ENCODE measurements at places on chromosomes 2 and 18.

DNA sequence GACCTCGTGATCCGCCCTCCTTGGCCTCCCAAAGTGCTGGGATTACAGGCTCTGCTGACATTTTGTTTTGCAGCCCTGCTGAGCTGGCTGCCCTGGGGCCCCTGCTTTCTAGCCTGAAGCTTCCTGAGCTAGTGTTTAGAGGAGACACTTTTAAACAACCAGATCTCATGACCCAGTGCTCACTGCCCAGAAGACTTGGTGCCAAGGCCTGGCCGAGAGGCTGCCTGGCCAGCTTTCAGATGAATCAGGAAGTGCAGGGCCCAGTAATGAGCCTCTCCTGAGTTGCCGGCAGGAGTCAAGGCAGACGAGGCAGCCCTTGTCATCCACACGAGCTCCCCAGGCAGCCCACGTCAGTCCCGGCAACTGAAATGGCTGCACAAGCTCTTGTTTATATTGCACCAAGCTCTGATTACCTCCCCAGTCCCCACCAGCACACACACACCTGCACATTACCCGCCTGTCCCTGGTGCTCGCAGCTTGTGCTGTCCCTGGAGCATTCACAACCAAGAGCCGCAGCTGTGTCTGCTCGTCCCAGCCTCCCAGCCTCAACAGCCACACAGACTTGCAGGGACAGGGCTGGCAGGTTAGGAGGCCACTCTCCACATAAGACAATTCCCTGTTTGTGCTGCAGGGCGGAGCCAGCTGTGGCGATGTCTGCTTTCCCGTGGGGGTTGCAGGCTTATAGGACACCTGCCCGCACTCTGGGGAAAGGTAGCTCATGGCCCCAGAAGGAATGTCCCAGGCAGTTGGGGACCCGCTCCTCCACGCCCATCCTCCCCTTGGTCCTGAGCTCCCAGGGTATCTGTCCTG is 331.2 kb upstream of the MYT1L start:
- DNase-seq = no peak

DNA sequence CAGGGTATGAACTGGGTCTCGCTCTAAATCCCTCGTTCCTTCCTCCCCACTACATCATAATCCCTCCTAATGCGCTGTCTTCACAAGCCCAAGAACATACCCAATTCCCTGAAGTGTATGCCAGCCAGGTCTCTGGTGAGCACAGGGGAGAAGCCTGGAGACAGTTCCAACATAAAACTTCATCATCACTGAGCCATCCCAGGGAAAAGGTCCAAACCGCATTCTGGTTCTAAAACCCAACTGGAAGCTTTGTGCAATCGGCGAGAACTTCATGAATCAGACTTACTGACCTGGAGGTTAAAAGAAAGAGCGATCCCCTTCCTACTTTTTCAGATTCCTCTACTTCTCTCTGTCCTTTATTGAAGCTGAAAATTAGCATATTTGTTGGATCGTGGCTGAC is 132.7 kb downstream of the ALPK2 start:
- no peak for DNase-seq

GRCh38 chr2:191245869-191246531 is 796 bp downstream of the MYO1B start:
- no peak for DNase-seq

GRCh38 chr2:189018631-189019030 is 44.5 kb downstream of the COL3A1 start:
- DNase-seq = no peak

GRCh38 chr2:215363039-215363438 is 51.2 kb downstream of the ATIC start:
- no peak for DNase-seq

- DNase-seq = no peak
Observed at GRCh38 chr2:116141891-116142474, 1672.5 kb upstream of the DDX18 start.

DNA sequence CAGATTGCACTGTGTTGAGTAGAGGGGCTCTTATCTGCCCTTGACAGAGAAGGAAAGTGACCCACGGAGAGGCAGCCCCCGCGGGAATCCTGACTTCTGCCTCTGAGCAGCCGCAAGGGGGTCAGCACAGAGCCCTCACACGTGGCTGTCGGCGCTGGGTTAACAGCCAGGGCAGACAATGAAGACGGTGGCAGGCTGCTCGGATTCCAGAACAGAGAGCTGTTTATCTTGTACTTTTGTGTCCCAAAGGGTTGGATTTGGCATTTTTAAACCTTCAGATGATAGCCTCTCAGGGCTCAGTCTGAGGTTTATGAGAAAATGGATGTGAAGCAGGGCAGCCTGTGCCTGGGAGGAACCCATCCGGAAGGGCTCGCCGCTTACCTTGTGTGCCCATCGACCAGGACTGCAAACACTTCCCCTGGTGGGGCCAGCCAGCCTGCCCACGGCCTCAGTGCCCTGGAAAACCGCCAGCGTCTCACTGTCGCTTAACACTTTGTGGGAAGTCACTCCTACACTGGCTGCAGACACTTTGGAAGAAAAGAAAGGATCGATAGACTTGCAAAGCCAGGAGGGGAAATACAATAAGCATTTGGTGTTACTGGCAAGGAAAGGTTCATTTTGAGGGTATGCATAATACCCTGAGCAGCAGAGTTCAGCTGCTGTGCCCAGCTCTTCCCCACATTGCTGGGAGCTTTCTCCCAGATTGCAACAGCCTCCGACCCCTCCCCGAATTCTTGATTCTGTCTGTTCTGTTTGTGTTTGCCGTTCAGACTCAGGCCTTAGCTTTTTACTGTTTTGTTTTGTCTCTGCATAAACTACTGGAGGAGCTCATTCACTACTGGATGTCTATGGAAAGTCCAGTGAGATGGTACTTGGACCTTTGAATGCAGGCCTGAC is 325.3 kb upstream of the MYT1L start:
- DNase-seq = no peak

DNA sequence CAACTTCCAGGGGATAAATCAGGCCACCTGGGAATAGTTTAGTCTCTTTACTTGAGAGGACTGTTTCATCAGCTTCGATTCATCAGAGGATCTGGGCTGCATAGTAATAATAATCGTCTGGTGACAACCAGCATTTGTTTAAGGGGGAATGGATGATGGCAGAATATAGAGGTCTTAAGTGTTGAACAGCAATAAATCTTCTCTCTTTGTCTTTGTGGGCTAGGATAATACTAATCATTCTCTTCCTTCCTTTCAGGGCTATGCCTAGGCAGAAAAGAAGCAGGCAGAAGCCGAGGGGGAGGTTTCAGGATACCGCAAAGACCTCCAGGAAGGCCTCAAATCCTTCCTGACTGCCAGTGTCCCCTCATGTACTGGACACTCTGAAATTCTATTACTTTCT is 150.4 kb upstream of the GAREM1 start:
- no peak for DNase-seq

- no peak for DNase-seq
Observed at GRCh38 chr18:48711651-48712486, 173.0 kb downstream of the CTIF start.

DNA sequence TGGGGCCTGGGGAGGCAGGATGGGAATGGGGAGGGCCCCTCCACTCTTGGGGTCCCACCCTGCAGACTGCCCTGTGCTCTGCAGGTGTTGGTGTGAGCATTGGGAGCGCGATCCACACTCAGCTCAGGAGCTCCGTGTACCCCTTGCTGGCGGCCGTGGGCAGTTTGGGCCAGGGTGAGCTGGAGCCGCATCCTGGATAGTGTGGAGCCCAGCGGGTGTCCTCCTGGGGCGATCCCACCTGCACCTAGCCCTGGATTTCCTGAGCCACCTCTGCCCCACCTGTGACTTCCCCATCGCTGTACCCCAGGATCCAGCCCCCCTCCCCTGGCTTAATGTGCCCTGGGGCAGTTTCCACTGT is 2.6 kb downstream of the PROM2 start:
- DNase-seq = no peak

DNA sequence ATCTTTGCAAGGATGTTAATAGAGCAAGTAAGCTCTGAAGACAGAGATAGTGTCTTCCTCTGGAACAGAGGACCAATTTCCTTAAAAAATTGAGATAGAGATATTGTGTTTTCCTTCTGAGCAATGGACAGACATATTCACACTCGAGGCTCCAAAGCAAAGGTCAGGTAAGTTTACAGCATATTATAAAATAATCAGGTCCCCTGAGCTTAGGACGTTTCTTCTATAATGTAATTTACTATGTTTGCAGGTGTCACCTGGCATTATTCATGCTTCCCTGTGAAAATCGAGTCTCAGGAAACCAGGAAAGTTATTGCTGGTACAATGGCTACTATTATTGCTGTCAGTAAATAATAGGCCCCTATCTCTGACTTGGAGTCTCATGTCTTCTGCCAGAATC is 1135.8 kb upstream of the ACVR2A start:
- DNase-seq = no peak

- DNase-seq = no peak
Observed at GRCh38 chr2:157076526-157077161, 180.9 kb upstream of the GALNT5 start.

DNA sequence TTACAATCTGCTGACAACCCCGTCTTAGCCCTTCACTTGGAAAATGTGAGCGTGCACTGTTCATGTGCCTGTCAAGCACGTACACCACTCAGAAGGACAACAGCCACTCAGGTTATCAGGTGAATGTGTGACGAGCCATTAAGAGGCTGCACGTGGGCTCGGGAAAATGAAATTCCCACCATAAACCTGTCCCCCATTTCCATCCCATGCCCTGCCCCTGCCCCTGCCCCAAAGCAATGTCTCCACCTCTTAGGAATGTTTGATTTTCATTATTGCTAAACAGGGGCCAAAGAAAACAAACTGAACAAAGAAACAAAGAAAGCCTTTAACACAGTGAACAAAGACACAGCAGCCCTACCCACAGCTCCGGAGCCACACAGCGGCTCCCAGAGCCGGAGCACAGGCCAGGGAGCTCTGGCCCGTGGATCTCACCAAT is 90.5 kb downstream of the TMEM18 start:
- DNase-seq = no peak

DNA sequence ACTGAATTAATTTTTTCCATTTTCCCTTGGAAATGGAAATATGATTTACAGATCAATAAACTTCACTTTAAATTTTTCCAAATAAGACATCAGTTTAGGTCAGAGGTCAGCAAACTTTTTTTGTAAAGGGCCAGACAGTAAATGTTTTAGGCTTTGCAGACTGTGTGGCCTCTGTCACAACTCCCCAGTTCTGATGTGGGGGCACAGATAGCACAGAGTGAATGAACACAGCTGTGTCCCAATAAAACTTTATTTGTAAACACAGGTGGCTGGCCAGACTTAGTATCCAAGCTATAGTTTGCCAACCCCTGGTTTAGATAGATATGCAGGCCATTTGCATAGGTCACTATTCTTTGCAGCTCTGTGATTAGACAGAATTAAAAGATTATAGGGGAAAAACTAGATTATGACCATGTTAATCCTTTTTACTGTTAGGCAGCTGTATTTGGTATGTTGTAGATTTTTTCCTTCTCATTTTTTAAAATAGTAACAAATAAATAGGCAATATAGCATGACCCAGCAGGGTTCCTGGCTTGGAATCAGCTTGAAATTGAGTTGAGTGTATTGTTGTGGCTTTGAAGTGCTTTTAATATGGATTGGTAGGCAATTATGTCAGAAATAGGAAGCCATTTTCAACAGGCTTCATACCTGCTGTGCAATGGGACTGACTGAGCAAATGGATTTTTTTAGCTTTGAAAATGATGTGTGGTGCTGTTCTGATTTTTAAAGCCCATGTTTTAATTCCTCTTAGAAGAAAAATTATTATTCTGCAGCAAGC is 59.7 kb downstream of the WDSUB1 start:
- no peak for DNase-seq
